ENCODE measurements at places on chromosomes 1 and 21.

- peak; percentile 79 for DNase-seq
These were observed 35.8 kb downstream of the ECE1 start for GRCh38 chr1:21254335-21254951.

GRCh38 chr1:227896710-227897655 lies 50.7 kb downstream of the WNT9A start:
- DNase-seq, result no peak

GRCh38 chr1:151458802-151459330 lies 428 bp downstream of the POGZ start:
- peak; percentile 65 for DNase-seq

GRCh38 chr1:42173155-42173933 lies 8.8 kb upstream of the GUCA2A start:
- peak; percentile 54 for DNase-seq

GRCh38 chr1:150366416-150367296 lies 2.7 kb downstream of the RPRD2 start:
- peak; percentile 20 for DNase-seq

DNA sequence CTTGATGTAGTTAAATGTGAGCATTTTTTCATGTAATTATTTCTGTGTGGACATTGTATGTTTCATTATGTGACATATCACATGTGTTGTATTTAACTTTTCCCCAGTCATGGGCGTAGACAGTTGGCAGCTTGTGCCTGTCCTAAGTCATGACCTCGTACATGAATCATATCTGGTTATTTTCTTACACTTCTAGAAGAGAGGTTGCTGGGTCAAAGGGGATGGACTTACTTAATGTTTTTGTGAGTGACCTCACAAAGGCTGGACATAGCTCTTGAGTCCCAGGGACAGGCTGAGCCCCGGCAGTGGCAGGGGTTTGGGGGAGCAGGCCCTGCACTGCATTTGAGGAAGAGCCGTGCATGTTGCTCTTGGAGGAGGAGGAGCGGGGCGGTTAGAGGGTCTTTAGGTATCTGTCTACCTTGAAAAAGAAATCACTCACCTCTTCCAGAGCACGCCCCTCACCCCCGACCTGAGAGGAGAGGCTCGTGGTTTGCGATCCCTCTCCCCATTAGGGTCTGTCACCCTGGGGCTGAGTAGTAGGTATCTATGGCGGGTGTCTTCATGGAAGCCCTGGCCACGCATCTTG lies 16.4 kb downstream of the IFNGR2 start:
- peak; percentile 85 for DNase-seq

GRCh38 chr1:87336623-87337067 lies 8.0 kb downstream of the LMO4 start:
- peak; percentile 16 for DNase-seq

GRCh38 chr1:79497193-79497773 lies 490.8 kb upstream of the ADGRL4 start:
- DNase-seq, result peak; percentile 65

- DNase-seq, result no peak
These were observed 14.5 kb downstream of the SLX9 start for GRCh38 chr21:44954281-44954771.

DNA sequence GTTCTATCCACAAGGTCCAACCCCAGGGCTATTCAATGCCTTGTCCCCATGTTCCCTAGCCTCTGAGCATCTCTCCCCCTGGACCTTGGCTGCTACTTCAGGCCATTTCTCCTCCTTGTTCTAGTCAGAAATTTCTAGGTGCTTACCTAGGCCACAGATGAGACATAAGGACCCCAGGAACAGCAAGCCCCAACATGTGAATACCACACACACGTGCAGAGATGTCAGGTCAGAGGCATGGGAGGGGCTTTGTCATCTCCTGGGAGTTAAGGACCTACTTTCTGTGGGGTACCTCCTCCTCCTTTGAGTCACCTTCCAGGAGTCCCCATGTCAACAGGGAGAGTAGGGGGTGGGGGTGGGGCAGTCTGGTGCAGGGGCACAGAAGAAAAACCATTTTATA lies 7.1 kb upstream of the RGS16 start:
- no peak for DNase-seq

DNA sequence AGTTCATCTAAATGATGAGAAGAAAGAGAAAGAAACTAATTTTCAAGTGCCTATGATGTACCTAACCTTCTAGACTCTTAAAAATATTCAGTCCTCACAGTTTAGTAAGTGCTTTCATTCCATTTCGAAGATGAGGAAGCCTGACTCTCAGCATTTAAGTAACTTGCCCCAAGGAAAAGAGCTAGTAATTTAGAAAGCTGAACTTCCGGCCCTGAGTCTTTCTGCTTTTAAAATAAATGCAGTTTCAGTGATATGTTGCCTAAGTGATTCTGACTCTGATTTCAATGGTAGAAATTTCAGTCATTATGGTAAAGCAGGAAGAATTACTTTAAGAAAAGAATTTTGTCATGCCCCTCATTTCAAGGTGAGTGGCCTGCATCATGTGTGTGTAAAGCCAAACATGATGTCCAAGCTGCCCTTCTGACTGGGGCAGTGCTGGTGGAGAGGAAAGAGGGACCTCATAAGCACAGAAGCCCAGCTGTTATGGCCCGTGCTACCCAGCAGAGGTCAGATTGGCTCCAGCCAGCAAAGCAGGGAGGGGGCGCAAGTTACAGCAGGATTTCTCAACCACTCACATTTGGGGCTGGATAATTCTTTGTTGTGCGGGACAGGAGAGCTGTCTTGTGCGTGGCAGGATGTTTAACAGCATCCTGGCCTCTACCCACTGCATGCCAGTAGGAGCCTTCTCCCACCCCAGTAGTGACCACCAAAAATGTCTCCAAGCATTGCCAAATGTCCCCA lies 10.7 kb downstream of the ATP1A4 start:
- peak; percentile 27 for DNase-seq

- no peak for DNase-seq
These were observed 26.5 kb downstream of the LRRN2 start for GRCh38 chr1:204659056-204659455.

DNA sequence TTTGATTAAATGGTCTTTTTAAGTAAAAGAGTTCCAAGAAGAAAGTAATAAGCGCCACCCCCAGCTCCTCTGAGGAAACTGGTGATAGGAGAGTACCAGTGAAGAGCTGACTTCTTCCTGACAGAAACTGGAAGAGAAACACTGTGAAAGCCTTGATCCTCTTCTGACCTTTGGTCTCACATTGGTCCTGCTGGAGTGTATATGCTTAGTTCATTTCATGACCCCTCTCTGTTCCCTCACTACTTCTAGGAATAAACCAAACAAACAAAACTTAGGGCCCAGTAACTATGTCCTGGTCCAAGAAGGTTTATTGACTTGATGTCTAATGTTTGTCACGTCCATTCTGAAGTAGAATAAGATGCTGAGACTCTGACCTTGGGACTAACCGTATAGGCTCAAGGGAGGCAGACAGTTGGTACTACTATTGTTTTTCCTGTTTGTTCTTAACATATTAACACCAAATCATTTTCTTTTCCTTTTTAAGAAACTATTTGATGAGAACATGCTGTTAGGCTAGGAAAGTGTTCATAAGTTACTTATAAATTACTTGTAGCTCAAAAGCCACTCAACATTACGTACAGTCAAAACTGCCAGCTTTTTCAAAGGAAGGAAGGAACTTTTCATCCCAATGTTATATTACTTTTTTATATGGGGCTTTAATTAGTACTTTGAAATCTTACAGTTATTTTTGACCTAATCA lies 57.9 kb downstream of the MIER1 start:
- DNase-seq, result no peak

GRCh38 chr1:77336729-77337128 lies 54.9 kb downstream of the AK5 start:
- DNase-seq, result no peak

Data from fibroblast of the aortic adventitia (primary cell).